Activated T-helper 2 cell treated with anti-CD3 and anti-CD28 coated beads, Interferon-gamma antibody, Interleukin-2, Interleukin-4, amounts not matched to agents 10 μg/mL and 5 μg/mL and 100 μg/mL, durations not matched to agents 14 hours and 24 hours and 36 hours (primary cell): ENCODE measurements at places on chromosomes 7 and 10.
A peak's percentile ranks its signal among the peaks of the same experiment; 100 is the strongest.

DNA sequence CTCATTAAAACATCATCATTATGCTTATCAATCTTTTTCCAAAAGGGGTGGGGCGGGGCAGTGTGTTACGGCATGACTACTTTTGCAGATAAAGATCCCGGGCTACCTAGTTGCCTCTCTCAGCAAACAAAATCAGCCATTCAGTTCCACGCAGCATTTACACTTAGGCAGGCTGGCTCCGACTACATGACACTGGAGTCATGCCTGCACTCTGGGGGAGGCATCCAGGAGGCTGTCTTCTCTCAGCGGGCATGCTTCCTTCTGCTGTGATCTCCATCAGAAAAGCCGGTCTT is 193.9 kb upstream of the TCF7L2 start:
- H3K36me3 ChIP-seq, result no peaks in the 10 kb centered on the region
- H3K27ac ChIP-seq, result no peak overlapping the region
- no peak for DNase-seq
- no peaks in the 10 kb centered on the region for H3K4me1 ChIP-seq
- no peak overlapping the region for H3K4me3 ChIP-seq

- H3K4me1 ChIP-seq, result peaks cover 15% of the 10 kb centered on the region
- H3K27ac ChIP-seq, result no peak overlapping the region
- peaks cover 19% of the 10 kb centered on the region for H3K36me3 ChIP-seq
- no peak overlapping the region for H3K4me3 ChIP-seq
- DNase-seq, result no peak
Measured at GRCh38 chr7:7151285-7151684, 31.1 kb upstream of the C1GALT1 start.

DNA sequence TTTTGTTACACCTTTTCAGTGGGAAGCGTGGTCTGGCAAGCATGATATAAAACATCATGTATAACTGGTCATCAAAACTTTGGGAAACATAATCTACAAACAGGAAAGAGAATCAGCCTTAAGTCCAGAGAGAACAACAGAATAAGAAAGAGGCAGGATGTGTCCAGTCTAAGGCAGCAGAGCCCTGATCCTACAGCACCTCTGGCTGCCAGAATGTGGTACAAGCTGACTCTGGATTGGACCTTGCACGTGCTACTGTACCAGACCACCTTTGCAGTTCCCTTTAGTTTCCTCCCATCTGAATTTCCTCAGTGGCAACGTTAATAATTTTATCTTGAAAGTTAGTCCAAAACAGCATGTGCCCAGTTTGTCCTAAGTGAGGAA is 824.6 kb upstream of the IGFBP3 start:
- no peak for DNase-seq
- no peak overlapping the region for H3K4me3 ChIP-seq
- no peak overlapping the region for H3K27ac ChIP-seq
- no peaks in the 10 kb centered on the region for H3K36me3 ChIP-seq

- peaks cover 68% of the 10 kb centered on the region for H3K36me3 ChIP-seq
- H3K4me1 ChIP-seq, result peaks cover 78% of the 10 kb centered on the region
- H3K27ac ChIP-seq, result peak overlapping the region; percentile 98
- no peaks in the 10 kb centered on the region for H3K27me3 ChIP-seq
- DNase-seq, result peak; percentile 63
Measured at GRCh38 chr10:8404721-8405120, 350.2 kb downstream of the GATA3 start.

DNA sequence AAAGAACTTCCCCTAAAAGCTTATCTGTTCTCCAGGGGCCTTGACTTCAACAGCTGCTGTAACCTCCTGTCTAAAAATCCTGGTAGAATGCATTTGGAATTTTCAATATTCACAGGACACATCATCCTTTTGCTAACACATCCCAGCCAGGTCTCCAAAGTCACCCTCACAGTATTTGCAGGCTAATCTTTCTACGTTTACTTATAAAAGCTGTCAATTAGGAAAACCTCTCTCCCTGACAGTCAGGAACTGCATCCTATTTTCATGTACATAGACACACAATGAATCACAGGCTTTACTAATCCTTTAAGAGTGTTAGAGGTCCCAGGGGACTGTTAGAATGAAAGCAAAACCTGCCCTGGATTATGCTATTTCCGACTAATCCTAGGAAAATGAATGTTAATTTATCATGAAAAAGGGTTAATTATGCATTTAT is 102.2 kb downstream of the GFRA1 start:
- DNase-seq, result no peak
- H3K4me3 ChIP-seq, result no peak overlapping the region
- no peak overlapping the region for H3K27ac ChIP-seq

- no peaks in the 10 kb centered on the region for H3K36me3 ChIP-seq
- DNase-seq, result no peak
- H3K27me3 ChIP-seq, result no peaks in the 10 kb centered on the region
Measured at GRCh38 chr7:157658851-157659412, 322.1 kb downstream of the DNAJB6 start.

DNA sequence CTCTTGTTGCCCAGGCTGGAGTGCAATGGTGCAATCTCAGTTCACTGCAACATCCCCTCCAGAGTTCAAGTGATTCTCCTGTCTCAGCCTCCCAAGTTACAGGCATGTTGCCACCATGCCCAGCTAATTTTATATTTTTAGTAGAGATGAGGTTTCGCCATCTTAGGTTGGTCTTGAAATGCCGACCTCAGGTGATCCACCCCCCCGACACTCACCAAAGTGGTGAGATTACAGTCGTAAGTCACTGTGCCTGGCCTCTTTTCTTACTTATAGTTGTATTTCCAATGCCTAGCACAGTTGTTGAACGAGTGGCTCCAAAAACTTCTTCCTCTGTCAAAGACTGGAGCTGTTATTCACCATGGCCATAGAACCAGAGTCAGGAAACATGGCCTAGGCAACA is 6.7 kb downstream of the RNF216 start:
- H3K27me3 ChIP-seq, result no peaks in the 10 kb centered on the region
- peak overlapping the region; percentile 55 for H3K27ac ChIP-seq
- peak overlapping the region; percentile 26 for H3K4me3 ChIP-seq
- peaks cover 49% of the 10 kb centered on the region for H3K4me1 ChIP-seq
- H3K36me3 ChIP-seq, result peaks cover 55% of the 10 kb centered on the region

DNA sequence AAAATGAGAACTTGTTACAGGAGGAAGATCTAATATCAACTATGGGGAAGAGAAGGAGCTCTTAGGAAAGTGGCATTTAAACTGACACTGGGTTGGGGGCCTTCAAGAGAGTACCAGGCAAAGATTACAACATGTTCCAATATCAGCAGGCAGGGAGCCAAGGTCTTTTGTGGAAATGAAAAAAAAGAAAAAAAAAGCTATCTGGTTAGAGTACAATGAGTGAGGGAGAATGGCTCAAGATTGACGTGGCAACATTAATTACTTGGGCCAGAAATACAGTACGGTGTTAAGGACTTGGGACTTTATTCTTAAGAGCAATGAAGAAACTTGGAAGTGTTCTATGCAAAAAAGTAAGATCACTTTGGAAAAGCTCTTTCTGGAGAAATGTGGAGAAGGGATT is 132.3 kb upstream of the CDK1 start:
- H3K27me3 ChIP-seq, result no peaks in the 10 kb centered on the region
- no peak overlapping the region for H3K27ac ChIP-seq
- DNase-seq, result no peak
- no peak overlapping the region for H3K4me3 ChIP-seq
- H3K36me3 ChIP-seq, result no peaks in the 10 kb centered on the region
- peaks cover 8% of the 10 kb centered on the region for H3K4me1 ChIP-seq

DNA sequence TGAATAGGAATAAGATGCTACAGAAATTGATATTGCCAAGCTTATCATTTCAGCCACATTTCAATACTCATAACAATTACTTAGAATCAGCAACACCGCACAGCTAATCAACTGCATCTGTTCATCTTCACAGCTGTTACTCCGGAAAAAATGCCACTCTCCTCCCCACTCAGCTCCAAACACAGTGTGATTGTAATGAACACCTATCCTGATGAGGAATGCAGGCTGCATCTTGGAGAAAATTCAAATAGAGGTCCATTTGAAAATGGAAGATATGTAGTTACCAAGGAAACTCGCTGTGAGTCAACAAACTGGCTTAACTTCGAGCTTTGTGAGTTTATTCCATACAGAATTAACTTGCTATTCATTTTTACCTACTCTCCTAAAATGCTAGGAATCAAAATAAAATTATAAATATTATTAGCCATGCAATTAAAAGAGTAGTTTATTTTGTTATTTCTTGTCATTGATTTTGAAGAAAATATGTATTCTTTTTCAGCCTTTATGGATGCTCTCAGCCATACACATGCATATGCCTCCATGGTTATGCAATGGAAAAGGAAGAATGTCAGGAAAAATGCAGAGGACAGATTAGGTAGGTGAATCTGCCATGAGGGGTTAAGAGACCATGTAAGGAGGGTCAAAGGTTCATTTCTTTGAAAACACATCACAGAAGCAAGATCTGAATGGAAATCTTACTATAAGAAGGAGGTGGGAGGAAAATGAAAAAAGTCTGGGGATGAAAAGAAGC is 267.2 kb downstream of the POM121L12 start:
- DNase-seq, result no peak
- H3K4me1 ChIP-seq, result no peaks in the 10 kb centered on the region
- no peaks in the 10 kb centered on the region for H3K27me3 ChIP-seq
- H3K27ac ChIP-seq, result no peak overlapping the region
- H3K4me3 ChIP-seq, result no peak overlapping the region
- no peaks in the 10 kb centered on the region for H3K36me3 ChIP-seq
